Activated naive CD4-positive, alpha-beta T cell (primary cell): ENCODE measurements at places on chromosomes 2 and 18.

- no peak for DNase-seq
These were observed 26.3 kb upstream of the CRIM1 start for GRCh38 chr2:36329251-36329650.

DNA sequence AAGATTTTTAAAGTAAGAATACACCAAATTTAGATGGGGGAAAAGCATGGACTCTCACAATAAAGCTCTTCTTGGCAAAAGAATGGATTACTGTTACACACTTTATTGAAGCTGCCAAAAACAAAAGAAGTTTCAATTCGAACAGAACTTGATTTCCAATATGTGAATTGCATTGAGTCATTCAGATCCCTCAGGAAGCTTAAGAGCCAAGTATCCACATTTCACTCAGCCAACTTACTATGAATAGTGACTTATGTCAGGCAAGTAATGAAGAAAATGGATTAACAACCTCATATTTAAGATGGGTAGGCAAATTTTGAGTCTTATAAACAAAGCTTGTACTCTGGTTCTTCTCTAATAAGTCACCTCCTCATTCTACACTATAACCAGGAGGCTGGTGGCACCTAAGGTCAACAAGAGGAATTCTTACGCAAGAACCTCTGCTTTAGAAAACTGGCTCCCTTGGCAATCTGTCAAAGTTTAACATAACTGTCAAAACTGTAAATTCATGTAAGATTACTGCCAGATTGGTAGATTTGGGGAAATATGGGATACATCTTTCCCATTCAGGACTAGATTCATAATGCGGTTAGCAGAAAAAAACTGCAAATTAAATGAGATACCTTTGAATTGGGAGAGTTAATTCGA, 6.0 kb downstream of the HADHA start:
- no peak for DNase-seq

GRCh38 chr2:168995744-168996143, 35.4 kb downstream of the ABCB11 start:
- DNase-seq = no peak

- DNase-seq = no peak
These were observed 269.3 kb downstream of the HDAC4 start for GRCh38 chr2:239131521-239131920.

- no peak for DNase-seq
These were observed 262.0 kb upstream of the PIK3C3 start for GRCh38 chr18:41693008-41693407.

DNA sequence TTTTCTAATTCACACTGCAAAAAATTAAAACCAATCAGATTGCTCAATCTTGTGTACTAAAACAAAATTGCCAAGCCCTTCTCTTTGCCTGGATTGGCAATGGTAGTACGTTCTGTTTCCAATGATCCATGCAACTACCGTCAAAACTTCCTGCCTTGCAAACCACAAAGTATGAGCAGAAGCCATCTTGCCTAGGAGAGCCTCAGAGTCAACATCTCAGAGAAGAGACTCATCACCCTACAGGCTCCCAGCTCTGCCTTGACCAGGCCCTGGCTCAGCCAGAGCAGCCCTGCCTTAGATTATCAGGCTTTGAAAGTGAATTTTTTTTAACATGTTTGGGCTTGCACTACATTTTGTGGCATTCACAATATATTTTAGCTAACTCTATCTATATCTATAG, 574.1 kb downstream of the SATB2 start:
- no peak for DNase-seq

GRCh38 chr2:233386382-233387041, 32.2 kb downstream of the DGKD start:
- no peak for DNase-seq

- no peak for DNase-seq
These were observed 84.6 kb downstream of the RAB31 start for GRCh38 chr18:9792565-9793245.

DNA sequence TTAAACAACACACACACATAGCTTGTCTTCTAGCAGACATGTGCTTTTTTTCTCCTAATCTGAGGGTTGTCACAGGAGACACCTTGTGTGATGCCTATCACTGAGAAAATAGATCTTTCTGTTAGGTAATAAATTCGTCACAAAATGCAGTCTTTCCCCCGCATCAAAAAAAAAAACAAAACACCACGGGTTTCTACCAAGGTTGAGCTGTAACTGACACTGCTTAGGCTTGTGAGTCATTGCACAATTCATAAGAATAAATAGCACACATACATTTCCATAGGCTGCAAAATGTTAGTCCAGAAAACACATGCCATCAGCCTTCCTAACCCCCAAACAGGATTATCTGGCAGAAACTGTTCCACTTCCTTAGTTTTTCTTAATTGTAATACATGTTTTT, 6.5 kb downstream of the TMEM163 start:
- DNase-seq = no peak
